ENCODE measurements at places on chromosomes 2 and 18.

- no peak for DNase-seq
- H3K27me3 ChIP-seq: no peaks in the 10 kb centered on the region
- no peaks in the 10 kb centered on the region for H3K36me3 ChIP-seq
- H3K27ac ChIP-seq: no peak overlapping the region
Measured at GRCh38 chr2:235690809-235691450, 197.1 kb downstream of the AGAP1 start.

- no peak for DNase-seq
- H3K4me1 ChIP-seq: no peaks in the 10 kb centered on the region
- H3K36me3 ChIP-seq: no peaks in the 10 kb centered on the region
- no peak overlapping the region for H3K27ac ChIP-seq
- H3K4me3 ChIP-seq: no peak overlapping the region
Measured at GRCh38 chr2:16069933-16070647, 129.7 kb downstream of the MYCN start.

- no peak overlapping the region for H3K4me3 ChIP-seq
- H3K4me1 ChIP-seq: no peaks in the 10 kb centered on the region
- no peak overlapping the region for H3K27ac ChIP-seq
- H3K36me3 ChIP-seq: no peaks in the 10 kb centered on the region
Measured at GRCh38 chr2:224263571-224264043, 138.3 kb downstream of the FAM124B start.

GRCh38 chr2:48113767-48114166 is 207.5 kb upstream of the FBXO11 start:
- H3K4me1 ChIP-seq: peaks cover 74% of the 10 kb centered on the region
- H3K4me3 ChIP-seq: no peak overlapping the region
- DNase-seq: peak; percentile 7
- H3K36me3 ChIP-seq: no peaks in the 10 kb centered on the region
- H3K27ac ChIP-seq: peak overlapping the region; percentile 79
- H3K27me3 ChIP-seq: no peaks in the 10 kb centered on the region

DNA sequence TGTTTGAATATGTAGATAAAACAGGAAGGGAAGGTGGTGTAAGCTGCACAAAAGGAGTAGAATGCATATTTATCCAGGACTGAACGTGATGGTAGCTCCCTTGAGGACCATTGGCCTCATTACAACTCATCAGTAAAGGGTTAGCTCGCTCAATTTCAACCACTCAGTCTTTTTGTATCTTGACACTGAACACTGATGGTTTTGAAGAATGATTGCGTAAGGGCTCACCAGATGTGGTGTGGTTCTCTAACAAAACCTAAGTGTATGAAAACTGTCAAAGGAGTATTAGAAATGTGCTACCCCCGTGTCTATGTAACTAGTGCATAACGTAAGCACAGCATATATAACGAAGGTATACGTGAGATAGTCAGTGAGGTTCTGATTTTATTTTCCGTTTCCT is 272.4 kb upstream of the THSD7B start:
- no peaks in the 10 kb centered on the region for H3K27me3 ChIP-seq
- H3K4me3 ChIP-seq: no peak overlapping the region
- no peak overlapping the region for H3K27ac ChIP-seq
- H3K36me3 ChIP-seq: no peaks in the 10 kb centered on the region
- DNase-seq: no peak
- no peaks in the 10 kb centered on the region for H3K4me1 ChIP-seq

DNA sequence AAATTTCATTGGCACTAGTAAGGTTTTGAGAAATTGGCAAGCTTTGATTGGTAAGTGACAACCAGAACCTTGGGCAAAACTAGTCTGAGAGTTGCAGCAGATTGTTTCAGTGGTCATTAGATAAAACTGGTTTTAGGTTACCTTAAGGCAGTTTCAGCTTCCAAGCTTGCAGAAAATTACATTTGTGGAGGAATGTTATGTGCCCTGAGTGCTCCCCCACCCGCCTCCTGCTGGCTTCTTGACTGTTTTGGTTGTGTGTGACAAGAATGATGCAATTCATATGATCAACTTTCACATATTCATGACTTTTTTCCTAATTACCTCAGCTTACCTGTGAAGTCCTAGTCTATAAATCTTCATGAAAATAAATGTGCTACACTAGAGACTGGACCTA is 599.5 kb upstream of the ZNF804A start:
- H3K36me3 ChIP-seq: no peaks in the 10 kb centered on the region
- H3K27me3 ChIP-seq: no peaks in the 10 kb centered on the region
- no peak overlapping the region for H3K4me3 ChIP-seq
- no peak for DNase-seq
- no peaks in the 10 kb centered on the region for H3K4me1 ChIP-seq
